GM13976 (cell line): ENCODE measurements at places on chromosomes 2 and 18.

GRCh38 chr2:9275399-9275798, 68.8 kb downstream of the ASAP2 start:
- no peak for DNase-seq

- no peak for DNase-seq
Measured at GRCh38 chr2:109145286-109145685, 16.3 kb downstream of the SH3RF3 start.

DNA sequence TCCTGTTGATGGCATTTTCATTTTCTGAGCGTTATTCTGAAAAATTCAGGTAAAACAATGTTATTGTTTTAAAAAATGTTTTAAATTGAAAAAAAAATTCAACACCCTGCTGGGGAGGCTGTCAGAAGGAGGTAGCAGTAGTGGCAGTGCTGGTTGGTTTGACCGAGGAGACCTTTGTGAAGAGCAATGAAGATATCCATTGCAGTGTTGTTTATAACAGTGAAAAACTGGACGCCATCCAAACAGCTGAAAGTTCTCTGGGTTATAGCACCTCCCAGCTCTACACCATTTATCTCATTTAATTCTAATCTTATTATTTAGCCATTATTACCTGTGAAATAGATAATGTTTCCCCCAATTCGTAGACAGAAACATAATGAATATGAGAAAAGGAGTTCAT, 12.6 kb upstream of the ITM2C start:
- DNase-seq: no peak

DNA sequence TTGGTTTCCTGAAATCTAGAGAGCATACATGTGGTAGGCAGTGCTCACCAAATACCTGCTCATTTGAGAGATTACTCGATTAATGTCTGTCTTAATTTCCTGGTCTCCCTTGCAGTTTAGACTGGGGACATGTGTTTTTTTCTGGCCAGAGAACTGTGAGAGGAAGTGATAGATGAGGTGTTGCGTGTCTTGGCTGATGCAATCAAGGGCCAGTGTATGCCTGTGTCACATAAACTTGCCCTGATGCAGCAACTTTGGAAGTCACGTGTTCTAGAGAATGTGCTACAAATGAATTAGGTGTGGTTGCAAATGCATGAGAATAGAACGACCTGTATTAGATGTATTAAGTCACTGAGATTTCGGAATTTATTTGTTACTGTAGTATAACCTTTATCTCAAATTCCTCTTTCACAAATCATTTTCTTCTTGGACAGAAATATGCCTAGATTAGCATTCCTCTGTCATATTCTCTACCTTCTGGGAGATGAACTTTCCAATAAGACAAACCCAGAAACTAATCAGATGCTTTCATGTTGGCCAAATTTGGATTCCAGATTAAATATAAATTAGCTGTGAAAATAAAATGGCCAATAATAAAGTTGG, 9.9 kb upstream of the IL1A start:
- DNase-seq: peak; percentile 49

GRCh38 chr2:30213907-30214463, 17.3 kb upstream of the LBH start:
- no peak for DNase-seq

DNA sequence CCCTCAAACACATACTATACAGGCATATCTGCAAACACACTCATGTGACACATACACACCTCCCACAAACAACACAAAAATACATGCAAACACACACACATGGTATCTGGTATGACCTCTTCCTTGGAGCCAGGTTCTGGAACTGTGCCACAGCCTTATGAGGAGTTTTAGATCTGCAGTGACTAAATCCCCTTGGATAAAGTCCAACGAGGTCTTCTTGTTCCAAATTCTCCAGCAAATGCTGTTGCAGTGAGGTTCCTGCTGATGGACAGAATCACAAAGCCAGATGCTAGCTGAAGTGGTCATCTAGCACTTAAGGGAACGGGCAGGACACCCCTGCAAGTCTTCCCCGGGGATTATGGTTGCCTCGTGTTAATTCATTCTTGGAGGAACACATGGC, 54.5 kb upstream of the DAPL1 start:
- DNase-seq: no peak

DNA sequence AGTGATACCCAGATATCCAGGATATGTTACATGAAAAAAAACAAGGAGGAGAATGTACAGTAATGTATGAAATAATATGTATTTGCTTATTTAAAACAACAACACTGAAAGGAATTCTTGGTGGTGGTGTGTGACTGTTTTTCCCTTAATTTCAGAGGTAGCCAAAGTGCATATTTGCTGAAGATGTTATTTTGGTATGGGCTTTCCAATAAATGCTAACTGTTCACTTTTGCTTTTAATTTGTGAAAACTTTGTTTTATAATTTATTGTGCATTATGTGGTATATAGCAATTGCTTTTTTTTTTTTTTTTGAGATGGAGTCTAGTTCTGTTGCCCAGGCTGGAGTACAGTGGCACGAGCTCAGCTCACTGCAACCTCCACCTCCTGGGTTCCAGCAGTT, 7.6 kb downstream of the CCNYL1 start:
- no peak for DNase-seq

GRCh38 chr2:226643946-226644282, 155.7 kb downstream of the IRS1 start:
- no peak for DNase-seq

GRCh38 chr2:206733341-206733740, 15.1 kb upstream of the DYTN start:
- no peak for DNase-seq

DNA sequence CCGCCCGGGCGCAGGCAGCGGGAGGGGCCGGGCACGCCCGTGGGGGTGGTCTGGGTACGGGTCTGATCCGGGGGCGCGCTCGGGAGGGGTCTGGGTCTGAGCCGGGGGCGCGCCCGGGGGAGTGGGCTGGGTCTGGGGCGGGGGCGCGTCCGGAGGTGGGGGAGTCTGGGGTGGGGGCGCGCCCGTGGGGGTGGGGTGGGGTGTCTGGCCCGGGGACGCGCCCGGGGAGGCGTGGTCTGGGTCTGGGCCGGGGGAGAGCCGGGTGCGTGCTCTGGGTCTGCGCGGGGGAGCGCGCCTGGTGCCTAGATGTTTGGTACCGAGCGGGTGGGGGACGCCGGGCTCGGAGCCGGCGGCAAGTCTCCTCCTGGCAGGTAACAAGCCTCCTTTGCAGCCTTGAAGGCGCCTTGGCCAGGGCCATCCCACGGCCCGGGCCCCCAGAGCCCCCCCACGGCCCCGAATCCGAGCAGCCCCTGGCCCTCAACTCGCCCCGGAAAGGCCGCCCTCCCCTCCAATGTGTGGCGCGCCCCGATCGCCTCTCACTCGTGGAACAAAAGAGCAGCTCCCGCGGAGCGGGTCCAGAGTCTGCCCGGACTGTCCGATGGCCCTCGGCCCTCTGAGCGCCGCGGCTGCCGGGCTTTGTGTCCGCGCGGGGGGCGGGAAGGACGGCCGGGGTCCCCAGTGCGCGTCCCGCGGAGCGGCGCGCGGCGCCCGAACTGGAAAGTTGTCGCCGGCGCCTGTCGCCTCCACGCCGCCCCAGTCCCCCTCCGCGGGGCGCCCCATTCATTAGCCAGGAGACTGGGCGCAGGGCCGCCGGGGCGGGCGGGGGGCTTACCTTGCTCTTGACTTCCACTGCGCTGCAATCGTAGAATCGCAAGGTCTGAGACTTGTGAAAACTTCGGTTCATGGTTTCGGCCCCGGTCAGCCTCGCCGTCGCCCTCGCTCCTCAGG, 595 bp downstream of the PARD6G start:
- peak; percentile 50 for DNase-seq

GRCh38 chr2:213015387-213016165, 135.8 kb downstream of the IKZF2 start:
- no peak for DNase-seq

GRCh38 chr2:54021702-54022101, 50.9 kb upstream of the PSME4 start:
- no peak for DNase-seq

DNA sequence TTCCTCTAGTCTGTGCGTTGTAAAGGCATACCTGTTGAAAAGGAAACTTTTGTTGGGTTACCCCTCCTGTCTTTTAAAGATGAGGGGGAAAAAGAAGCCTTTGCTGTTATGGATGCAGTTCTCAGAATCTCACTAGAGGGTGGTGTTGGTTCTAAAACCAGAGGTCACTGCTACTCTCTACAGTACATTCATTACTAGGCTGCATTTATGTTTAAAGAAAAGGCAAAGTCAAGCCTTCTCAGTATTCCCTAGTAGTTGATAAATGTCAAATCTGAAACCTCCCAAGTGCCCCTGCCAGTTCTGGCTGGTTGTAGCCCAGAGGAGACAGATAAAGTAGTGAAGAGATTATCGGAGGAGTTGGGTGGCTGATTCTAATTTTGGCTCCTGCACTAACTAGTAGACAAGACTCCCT, 1.4 kb upstream of the PLCL1 start:
- peak; percentile 51 for DNase-seq

DNA sequence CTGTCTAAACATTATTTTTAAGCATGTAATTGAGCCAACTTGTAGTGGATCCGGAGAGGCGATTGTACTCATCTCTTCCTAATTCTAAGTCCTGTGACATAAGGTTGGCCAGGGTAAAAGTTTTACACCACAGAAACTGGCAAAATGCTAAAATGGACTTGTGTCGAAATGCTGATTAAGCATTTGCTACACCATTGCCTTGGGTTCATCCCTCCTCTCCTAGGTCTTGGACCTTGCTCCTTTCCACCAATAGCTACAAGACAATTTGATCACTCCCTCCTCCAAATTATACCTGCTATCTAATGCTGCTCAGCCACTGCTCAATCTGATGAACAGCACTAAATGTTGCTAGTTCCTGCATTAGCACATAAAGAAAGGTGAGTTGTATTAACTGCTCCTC, 132.7 kb upstream of the EPC2 start:
- DNase-seq: no peak

DNA sequence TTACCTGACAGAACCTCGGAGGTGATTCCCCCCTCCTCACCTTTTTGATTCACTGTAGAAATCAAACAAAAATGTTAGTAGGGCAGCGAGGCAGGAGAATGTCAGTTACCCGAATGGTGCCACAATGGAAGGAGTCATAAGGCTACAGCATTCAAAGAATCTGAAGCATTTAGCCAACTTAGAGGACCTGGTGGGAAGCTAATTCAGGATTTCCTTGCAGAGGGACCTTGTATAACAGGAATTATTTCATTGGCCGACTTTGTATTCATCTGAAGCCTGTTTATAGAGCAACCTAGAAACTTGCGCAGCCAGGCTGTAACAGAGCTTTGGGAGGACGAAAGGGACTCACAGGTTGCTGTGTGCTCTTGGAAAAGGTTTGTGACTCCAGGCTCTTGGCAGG, 129.1 kb upstream of the MMADHC start:
- DNase-seq: no peak

DNA sequence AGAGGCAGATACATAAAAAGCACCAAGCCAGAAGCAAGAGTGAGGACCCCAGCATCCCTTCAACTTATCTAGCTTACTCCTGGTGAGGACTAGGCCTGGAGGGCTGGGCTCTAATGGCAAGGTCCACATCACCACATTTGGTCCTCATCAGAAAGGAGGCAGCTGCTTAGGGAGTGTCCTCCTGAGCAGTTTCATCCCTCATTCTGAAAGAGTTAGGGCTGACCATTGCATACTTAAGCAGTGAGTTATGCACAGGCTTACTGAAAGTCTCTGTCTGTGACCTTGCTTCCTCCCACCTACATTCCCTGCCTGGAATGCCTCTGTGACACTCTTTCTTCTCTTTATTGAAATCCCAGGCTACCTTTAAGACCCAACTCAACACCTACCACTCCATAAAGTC, 301.8 kb upstream of the ACVR2A start:
- DNase-seq: no peak

- DNase-seq: no peak
Measured at GRCh38 chr2:109677835-109678580, 63.8 kb downstream of the SOWAHC start.

DNA sequence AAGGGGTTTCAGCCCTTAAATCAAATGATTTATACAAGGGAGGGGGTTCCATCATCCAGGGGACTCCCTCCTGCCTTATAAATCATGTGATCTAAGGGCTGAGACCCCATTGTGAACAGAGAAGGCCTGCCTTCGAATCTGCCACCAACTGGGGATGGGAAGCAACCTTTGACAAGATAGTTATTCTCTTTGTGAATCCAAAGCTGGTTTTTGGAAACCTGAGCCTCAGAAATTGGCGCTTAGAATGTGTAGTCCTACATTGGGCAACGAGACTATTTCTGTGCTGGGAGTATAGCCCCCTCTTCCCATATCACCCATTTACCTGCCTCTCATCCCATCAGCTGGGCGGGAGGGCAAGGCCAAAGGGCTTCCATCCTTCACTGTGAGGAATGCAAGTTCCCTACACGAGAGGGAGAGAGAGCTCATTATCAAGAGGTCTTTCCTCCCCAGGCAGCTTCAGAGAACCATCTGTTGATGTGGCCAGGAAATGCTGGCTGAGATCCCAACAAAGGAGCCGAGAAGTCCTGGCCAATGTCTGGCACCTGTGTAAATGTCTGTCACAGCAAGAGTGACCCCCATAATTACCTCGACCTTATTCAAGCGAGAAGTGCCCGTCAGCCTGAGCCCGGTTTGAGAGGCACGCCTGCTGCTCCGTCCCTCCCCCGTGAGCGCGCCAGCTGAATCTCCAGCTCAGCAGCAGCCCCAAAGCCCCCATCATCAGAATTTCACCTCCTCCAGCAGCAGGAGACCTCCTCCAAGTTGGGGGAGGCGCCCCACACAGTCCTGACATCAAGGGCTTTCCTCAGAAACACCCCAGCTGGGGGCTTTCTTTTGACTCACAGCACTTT, 48.4 kb upstream of the APCDD1 start:
- no peak for DNase-seq

DNA sequence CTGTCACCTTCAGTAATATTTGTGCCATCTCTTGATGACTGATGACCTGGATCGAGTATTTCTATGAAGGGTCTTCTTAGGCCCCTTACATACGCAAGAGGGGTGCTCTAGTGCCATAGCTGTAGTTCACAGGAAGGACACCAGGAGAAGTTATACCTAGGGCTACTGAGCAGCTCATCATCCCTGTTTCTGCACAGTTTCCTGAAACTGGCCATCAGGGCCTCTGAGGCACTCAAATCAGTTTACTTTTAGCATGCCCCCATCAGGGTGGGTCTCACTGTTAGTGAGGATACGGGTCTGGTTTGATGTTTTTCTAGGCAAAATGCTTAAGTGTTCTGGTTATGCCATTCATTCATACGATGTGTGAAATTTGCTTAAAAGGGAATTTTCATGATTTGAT, 20.0 kb upstream of the FBLN7 start:
- DNase-seq: no peak
